Gastrocnemius medialis (tissue), 4 donors: ENCODE measurements at places on chromosomes 2 and 18. TPM values are rescaled to one million over a fixed set of nuclear protein-coding genes. Genes with fewer than 3 reads are reported as not detected.

DNA sequence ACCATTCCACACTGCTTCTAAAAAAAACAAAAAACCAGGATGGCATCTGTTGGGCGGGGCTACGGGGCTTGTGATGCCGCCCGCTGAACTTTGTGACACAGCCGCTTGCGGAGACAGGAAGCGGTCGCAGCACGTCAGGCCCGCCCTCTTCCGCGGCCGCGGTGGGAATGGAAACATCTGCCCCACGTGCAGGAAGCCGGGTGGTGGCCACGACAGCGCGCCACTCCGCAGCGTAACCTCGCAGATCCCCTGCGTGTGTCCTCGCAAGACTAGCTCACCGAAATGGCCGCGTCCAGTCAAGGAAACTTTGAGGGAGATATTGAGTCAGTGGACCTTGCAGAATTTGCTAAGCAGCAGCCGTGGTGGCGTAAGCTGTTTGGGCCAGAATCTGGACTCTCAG lies 168.5 kb downstream of the SUCLG1 start:
- H3K36me3 ChIP-seq: no peaks in the 10 kb centered on the region
- no peak overlapping the region for H3K27ac ChIP-seq
- H3K4me1 ChIP-seq: no peaks in the 10 kb centered on the region
- H3K27me3 ChIP-seq: no peaks in the 10 kb centered on the region

DNA sequence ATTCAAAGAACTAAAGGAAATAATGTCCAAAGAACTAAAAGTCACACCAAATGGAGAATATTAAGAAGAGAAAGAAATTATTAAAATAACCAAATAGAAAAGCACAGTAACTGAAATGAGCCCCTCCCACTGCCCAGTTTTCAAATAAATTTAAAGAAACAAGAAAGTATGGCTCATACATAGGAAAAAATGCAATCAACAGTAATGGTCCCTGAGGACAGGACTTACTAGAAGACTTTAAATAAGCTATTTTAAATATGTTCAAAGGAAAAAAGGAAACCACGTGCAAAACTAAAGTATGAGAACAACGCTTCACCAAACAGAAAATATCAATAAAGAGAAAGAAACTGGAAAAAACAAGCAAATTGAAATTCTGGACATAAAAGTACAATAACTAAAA lies 58.9 kb downstream of the TMEM131 start:
- H3K36me3 ChIP-seq: no peaks in the 10 kb centered on the region
- H3K4me1 ChIP-seq: peaks cover 52% of the 10 kb centered on the region
- peak overlapping the region; percentile 85 for H3K27ac ChIP-seq
- no peaks in the 10 kb centered on the region for H3K27me3 ChIP-seq
- H3K4me3 ChIP-seq: no peak overlapping the region

DNA sequence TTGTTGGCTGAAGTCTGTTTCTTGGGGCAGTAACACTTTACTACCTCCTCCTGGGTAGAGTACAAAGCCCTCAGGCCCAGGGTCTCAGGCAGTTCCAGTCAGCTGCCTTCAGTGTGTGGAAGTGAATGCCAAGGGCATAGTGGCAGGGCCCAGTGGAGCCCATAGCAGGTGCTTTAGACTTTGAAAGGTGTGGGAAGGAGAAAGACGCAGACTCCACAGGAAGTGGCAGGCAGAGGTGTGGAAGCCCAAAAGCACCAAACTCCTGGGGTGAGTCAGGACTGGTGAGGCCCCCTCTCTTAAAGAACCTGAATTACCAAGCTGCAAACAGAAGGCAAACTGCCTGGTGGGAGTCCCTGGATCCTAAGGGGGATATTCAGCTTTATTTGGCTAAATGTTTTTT lies 45.3 kb downstream of the ADAM23 start:
- DNase-seq: no peak
- H3K27me3 ChIP-seq: no peaks in the 10 kb centered on the region
- H3K4me3 ChIP-seq: no peak overlapping the region
- H3K27ac ChIP-seq: no peak overlapping the region
- no peaks in the 10 kb centered on the region for H3K4me1 ChIP-seq
- H3K36me3 ChIP-seq: no peaks in the 10 kb centered on the region

DNA sequence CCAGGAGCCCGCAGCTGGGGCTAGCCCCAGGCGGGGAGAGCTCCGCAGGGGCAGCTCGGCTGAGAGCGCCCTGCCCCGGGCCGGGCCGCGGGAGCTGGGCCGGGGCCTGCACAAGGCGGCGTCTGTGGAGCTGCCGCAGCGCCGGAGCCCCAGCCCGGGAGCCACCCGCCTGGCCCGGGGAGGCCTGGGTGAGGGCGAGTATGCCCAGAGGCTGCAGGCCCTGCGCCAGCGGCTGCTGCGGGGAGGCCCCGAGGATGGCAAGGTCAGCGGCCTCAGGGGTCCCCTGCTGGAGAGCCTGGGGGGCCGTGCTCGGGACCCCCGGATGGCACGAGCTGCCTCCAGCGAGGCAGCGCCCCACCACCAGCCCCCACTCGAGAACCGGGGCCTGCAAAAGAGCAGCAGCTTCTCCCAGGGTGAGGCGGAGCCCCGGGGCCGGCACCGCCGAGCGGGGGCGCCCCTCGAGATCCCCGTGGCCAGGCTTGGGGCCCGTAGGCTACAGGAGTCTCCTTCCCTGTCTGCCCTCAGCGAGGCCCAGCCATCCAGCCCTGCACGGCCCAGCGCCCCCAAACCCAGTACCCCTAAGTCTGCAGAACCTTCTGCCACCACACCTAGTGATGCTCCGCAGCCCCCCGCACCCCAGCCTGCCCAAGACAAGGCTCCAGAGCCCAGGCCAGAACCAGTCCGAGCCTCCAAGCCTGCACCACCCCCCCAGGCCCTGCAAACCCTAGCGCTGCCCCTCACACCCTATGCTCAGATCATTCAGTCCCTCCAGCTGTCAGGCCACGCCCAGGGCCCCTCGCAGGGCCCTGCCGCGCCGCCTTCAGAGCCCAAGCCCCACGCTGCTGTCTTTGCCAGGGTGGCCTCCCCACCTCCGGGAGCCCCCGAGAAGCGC lies 15.0 kb upstream of the GMPPA start:
- H3K27ac ChIP-seq: peak overlapping the region; percentile 54
- H3K4me1 ChIP-seq: peaks cover 21% of the 10 kb centered on the region
- peak overlapping the region; percentile 36 for H3K4me3 ChIP-seq
- H3K36me3 ChIP-seq: no peaks in the 10 kb centered on the region

DNA sequence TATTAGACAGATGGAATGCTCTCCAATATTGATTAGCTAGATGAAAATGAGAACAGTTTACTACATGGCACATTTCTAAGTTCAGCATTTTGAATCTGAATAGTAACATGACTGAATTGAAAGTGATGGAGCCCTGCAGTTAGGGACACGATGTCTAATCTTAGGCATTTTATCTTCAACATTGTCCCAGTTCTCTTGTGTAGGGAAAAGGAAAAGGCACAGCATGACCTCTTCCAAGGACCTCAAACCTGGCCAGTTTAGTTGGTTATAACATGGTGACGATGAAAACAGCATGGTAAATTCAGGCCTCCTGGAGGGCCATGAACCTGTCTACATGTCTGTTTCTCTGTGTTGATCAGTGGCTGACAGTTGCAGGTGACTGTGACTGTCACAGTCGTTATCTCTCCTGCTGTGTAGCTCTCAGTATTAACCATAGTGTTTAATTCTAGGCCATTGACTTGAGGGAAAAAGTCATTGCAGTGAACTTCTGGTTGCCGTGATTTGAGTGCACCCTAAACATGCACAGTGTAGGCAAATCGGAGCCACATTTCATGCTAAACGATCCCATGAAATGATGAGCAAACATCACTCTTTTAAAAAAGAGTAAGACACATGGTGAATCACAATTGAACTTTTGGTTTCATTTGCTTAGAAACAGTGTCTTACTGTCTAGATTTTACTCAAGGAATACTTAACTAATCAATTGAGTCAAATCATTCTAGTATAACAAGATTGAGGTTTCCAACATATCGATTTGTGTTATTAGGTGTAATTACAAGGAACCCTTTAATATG lies 129.7 kb downstream of the PHLPP1 start:
- no peak overlapping the region for H3K27ac ChIP-seq
- no peaks in the 10 kb centered on the region for H3K4me1 ChIP-seq
- no peak for DNase-seq
- no peaks in the 10 kb centered on the region for H3K27me3 ChIP-seq

DNA sequence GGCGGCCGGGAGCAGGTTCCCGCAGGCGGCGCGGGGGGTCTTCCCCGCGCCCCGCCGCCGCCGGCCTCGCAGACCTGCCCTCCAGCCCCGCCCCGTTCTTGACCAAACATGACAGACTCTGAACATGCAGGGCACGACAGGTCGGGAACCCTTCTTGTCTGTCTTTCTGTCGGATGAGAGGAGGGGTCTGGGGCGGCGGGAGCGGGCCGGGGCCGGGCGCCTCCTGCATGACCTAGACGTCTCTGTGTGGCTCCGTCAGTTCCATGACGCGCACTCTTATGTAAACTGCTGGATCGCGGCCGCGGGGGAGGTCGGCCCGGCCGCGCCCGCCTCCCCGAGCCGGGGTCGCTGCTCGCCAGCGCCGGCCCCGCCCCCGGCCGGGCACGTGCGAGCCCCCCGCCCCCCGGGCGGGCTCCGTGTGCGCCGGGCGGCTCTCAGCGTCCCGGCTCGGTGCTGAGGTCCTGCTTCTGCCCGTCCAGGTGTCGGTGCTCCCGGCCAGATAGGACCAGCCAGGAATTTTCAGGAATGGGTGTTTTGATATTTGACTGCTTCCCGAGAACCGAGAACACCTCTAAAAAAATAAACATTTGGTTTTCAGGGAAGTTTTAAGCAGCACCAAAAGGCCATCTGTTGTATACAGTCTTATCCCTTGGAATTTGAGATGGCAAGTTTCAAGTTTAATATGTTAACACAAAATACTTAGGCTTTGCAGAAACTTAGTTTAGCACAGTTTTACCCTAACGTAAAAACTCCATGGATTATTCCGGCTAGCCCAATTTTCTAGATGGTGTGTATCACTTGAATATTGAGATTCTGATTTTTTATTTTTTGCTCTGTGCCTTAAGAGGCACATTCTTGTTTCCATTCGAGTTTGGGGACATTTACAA lies 733 bp downstream of the ZC3H6 start:
- H3K4me3 ChIP-seq: peak overlapping the region; percentile 96
- DNase-seq: peak; percentile 69
- no peaks in the 10 kb centered on the region for H3K36me3 ChIP-seq
- H3K27ac ChIP-seq: peak overlapping the region; percentile 100
- peaks cover 22% of the 10 kb centered on the region for H3K4me1 ChIP-seq
- H3K27me3 ChIP-seq: no peaks in the 10 kb centered on the region

DNA sequence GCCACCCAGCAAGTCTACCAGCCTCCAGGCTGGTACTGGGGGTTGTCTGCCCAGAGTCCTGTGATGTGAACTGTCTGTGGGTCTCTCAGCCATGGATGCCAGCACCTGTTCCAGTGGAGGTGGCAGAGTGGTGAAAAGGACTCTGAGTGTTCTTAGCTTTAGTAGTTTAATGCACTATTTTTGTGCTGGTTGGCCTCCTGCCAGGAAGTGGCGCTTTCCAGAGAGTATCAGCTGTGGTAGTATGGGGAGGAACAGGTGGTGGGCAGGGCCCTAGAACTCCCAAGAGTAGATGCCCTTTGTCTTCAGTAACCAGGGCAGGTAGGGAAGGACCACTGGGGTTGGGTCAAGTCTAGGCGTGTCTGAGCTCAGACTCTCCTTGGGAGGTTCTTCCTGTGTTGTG lies 356.7 kb downstream of the STK39 start:
- no peak for DNase-seq
- H3K4me1 ChIP-seq: no peaks in the 10 kb centered on the region
- H3K4me3 ChIP-seq: no peak overlapping the region
- H3K27me3 ChIP-seq: no peaks in the 10 kb centered on the region

- DNase-seq: no peak
- no peaks in the 10 kb centered on the region for H3K27me3 ChIP-seq
- H3K36me3 ChIP-seq: no peaks in the 10 kb centered on the region
- no peak overlapping the region for H3K27ac ChIP-seq
- H3K4me1 ChIP-seq: no peaks in the 10 kb centered on the region
Measured at GRCh38 chr2:197130318-197130717, 180.3 kb downstream of the ANKRD44 start.

DNA sequence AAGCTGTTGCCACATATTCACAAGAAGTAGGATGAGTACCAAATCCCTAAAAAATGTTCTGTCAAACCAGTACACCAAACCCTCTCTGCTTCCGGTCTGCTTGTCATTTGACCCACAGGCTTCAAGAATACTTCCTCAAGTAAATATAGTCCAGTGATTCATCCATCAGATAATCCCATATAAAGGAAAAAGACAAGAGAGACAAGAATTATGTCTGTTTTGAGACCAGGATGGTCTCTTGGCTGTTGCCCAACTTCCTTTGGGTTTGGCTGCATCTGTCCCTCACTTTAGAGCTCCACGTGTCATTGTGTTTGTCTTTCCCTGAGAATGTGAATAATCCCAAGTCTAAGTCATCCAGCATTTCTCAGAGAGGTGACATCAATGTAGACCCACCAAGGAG lies 91.5 kb upstream of the NRP2 start:
- H3K36me3 ChIP-seq: no peaks in the 10 kb centered on the region
- H3K27me3 ChIP-seq: no peaks in the 10 kb centered on the region
- H3K4me1 ChIP-seq: no peaks in the 10 kb centered on the region
- no peak for DNase-seq
- H3K4me3 ChIP-seq: no peak overlapping the region

DNA sequence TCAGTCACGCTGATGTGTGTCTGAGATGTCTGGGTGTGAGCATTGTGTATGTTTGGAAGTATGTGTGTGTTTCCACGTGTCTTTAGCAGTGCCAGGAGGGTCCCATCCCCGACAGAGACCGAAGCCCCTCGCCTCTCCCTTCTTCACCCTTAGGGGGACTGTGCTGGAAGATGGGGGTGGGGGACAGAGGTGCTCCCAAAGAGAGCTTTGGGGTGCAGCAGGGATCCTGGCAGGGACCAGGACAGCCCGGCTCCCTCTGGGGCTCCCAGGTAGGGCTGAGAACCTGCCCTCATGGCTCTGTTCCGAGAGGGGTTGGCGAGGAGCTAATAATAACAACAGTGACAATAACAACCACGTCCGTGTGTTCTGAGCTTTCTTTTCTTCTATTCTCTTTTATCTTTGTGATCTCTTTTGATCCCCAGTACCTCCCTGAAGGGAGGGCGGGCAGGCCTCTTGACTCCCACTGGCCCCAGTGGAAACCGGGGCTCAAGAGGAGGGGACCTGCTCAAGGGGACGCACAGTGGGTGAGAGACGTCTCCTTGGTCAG lies 57.6 kb downstream of the SMAD7 start:
- no peaks in the 10 kb centered on the region for H3K27me3 ChIP-seq
- H3K4me3 ChIP-seq: no peak overlapping the region
- H3K27ac ChIP-seq: no peak overlapping the region
- H3K36me3 ChIP-seq: no peaks in the 10 kb centered on the region
- no peak for DNase-seq

Gene MDH1B
- 1.6 TPM for total RNA-seq

Gene TNFAIP6
- total RNA-seq: 2.4 TPM

Gene SLC9A4
- total RNA-seq: not detected

Gene ALPI
- total RNA-seq: not detected

Gene CKAP2L
- total RNA-seq: 0.16 TPM
